ENCODE measurements at places on chromosomes 2 and 18.

GRCh38 chr18:3791238-3791637 lies 341.3 kb downstream of the TGIF1 start:
- DNase-seq, result no peak

- DNase-seq, result no peak
These were observed 912 bp upstream of the FBXO11 start for GRCh38 chr2:47907039-47907781.

DNA sequence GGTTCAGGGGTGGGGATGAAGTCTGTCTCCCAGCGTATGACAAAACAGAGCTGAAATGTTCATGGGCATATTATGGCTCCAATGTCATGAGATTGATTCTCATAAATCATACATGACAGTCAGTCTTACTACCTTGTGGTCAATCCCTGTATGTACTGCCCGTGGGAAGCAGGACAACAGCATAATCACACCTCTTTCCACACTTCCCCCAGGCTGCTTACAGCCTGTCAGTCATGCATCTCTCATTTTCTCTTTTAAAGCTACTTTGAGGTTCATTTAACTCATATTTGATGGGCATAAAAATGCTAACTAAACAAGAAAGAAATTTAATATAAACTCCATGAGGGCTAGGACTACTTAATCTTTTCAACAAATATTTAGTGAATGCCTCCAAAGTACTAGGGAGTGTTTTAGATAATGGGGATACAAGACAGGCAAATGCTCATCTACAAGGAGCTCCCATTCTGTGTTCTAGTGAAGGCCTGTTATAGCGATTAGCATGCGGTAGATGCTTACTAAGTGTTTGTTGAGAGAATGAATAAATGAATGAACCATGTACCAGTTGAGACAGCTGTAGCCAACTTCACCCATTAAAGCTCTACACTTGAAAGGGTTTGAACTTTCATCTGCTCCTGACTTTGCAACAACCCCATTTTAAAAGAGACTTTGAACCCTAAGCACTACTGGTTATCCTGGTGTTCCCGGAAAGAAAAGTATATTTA lies 89.1 kb downstream of the ALPK2 start:
- no peak for DNase-seq

- no peak for DNase-seq
These were observed 29.2 kb downstream of the NIFK start for GRCh38 chr2:121707344-121707919.

- DNase-seq, result no peak
These were observed 2.4 kb downstream of the ALKAL2 start for GRCh38 chr2:285531-285930.

DNA sequence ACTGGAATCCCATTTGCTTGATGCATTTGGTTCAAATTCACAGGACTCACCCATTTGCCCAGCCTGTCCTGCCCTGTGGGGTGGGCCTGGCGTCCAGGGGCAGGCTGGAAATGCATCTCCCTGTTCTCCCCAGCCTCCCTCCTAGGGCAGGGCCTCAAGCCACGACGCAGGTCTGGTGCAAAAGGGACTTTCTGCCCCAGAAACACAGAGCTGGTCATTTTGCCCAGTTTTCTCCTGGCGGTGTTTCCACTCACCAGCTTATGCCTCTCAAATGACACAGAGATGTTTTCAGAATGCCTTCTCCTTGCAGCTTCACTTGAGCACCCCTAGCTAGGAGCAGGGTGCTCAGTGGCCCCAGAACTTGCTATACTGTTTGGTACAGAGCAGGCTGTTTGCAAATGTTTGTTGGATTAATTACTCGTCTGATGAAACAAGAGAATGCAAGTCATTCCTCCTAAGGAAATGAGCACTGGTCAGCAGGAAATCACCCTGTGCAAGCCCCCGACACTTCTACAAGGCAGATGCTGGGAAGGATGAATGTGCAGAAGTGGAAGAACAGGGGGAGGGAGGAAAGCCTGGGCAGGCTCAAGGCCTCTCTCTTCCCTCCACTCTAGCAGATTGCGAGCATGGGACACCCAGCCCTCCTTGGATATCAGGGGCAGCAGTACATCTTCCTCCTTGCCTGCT lies 164.3 kb upstream of the APCDD1 start:
- DNase-seq, result no peak

Data from activated T-cell treated with anti-CD3 and anti-CD28 coated beads for 24 hours (primary cell).